ENCODE measurements at places on chromosomes 3 and 15.
A peak's percentile ranks its signal among the peaks of the same experiment; 100 is the strongest.

GRCh38 chr3:171239757-171240503 lies 213.4 kb upstream of the SLC2A2 start:
- DNase-seq: no peak

- DNase-seq: no peak
Measured at GRCh38 chr3:58863206-58863605, 186.6 kb downstream of the CFAP20DC start.

DNA sequence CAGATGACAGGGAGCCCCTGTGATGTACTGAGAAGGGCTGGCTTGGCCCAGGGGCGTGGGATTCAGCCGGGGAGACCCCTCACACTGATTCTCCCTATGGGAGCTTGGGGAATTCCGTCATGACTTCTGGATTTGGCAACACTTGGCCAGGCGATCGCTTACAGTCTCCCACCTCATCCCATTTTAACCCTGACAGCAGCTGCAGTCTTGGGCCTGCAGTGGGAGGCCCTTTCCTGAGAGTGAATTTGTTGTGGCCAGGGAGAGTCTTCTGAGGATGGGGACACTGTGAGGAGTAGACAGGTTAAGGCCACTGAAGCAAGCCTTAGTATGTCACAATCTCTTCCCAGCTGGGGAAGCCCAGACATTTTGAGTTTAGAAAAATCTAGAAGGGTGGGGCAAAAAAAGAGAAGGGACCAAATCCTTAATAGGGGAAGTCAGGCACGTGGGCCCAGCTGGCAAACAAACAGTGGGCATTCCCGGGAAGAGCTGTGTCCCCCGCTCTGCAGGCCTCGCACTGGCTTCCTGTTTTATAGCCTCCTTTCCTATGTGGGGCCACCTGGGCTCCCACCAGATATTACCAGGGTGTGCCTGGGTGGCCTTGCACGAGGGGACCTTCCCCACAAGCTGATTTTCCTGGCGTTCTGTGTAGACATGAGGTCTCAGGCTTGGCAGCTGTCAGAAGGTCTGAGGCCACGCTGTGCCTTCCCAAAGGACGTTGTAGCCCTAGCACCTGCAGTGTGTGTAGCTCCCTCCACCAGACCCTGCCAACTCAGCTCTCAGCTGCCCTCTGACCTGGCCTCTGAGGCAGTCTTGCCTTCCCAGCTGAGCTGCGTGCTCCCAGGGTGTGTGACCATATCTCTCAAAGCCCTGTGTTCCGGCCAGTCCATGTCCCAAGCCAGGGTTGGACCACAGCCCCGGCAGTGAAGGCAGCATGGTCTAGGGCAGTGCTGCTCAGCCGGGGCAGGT lies 64.5 kb downstream of the FEM1B start:
- no peak for DNase-seq

- DNase-seq: no peak
Measured at GRCh38 chr15:57332326-57332725, 44.0 kb upstream of the CGNL1 start.

DNA sequence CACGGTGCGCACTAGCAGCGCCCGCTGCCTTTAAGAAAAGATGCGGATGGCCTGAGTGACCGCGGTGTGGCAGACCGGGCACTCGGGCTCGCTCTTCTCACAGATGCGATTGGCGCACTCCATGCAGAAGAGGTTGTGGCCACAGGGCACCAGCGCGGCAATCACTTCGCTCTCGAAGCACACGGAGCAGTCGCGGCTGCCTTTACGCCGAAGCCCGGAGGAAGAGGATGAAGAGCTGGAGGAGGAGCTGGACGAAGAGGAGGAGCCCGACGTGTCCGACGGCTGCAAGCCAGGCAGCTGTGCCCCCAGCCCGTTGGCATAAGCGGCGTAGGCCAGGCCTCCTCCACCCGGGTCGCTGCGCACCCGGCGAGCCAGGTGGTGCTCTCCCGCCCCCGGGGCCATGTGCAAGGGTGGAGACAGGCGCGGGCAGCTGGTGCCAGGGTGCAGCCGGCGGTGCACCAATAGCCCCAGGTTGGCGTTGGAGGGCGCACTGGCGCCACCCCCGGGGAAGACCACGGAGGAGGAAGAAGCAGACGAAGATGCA lies 2.6 kb downstream of the MEX3B start:
- DNase-seq: no peak

- DNase-seq: no peak
Measured at GRCh38 chr3:194369522-194370279, at the start of gene LRRC15. Gene LRRC15 (minus strand): TSS chr3:194369743. CDS start chr3:194361043, 8,700 bp downstream.

DNA sequence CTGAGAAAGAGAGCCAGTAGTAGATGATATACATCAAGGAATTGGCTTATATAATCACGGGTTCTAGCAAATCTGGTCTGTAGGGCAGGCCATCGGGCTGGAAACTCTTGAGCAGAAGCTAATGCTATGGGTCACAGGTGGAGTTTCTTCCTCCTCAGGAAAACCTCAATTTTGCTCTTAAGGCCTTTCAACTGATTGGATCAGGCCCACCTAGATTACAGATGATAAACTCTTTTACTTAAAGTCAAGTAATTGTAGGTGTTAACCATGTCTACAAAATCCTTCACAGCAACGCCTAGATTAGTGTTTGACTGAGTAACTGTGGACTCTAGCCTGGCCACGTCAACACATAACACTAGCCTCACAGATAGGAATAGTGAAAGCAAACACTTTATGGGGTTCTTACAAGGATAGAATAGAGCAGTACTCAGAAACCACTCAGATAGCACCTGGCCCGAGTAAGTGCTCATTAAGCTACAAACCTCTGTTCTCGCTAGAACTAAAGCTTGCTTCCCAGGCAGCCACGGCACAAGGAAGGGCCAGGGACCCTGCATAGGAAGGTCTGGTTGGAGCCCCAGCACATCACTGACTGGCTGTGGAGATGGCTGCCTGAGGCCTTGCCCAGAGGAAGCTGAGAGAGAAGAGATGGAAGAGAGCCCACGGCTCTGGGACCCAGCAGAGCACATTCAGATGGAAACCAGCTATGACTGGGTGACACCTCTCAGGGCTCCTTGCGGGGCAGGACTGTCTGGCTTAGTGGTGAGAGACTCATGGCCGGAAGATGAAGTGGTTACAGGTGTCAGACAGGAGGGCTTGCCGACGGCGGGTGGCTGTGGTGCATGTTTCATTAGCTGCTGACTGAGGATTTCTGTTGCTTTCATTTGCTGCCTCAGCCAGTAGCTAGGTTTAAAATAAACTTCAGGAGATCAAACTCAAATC lies 202.5 kb upstream of the TLE3 start:
- no peak for DNase-seq

DNA sequence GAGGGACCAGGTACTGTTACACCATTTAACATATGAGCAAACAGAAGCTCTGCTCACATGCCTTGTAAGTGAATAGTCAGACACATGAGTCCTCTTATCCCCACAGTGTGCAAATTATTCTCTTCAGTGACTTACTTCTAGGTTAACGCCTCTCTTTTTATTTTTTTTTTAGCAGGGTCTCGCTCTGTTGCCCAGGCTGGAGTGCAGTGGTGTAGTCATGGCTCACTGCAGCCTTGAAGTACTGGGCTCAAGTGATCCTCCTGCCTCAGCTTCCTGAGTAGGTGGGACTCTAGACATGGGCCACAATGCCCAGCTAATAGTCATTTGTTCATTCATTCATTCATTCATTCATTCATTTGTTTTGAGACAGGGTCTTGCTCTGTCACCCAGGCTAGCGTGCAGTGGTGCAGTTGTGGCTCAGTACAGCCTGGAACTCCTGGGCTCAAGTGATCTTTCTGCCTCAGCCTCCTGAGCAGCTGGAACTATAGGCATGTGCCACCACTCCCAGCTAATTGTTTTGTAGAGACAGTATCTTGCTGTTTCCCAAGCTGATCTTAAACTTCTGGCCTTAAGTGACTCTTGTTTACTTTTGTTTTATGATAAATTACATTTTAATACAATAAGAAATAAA lies 94.7 kb downstream of the LRRC28 start:
- DNase-seq: no peak

GRCh38 chr15:70768257-70768883 lies 5.0 kb upstream of the UACA start:
- DNase-seq: no peak

DNA sequence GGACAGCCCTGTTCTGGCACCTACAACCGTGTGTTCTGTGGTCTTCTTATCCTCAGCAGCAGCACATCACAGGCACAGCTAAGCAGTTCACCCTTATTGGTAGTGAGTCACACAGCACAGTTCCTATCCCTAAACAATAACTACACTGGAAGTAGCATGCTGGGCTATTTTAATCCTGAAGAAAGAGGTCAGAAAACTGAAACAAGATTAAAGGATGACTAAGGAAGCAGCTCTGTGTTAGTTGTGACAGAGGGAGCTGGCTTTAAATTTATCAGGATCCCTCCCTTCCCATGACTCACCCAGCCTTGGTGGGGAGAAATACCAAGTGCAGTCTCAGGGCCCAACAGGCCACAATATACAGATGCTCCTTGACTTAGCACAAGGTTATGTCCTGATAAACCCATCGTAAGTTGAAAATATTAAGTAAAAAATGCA lies 144.3 kb downstream of the ERC2 start:
- peak; percentile 76 for DNase-seq

- no peak for DNase-seq
Measured at GRCh38 chr3:41507336-41508062, 308.2 kb downstream of the CTNNB1 start.

DNA sequence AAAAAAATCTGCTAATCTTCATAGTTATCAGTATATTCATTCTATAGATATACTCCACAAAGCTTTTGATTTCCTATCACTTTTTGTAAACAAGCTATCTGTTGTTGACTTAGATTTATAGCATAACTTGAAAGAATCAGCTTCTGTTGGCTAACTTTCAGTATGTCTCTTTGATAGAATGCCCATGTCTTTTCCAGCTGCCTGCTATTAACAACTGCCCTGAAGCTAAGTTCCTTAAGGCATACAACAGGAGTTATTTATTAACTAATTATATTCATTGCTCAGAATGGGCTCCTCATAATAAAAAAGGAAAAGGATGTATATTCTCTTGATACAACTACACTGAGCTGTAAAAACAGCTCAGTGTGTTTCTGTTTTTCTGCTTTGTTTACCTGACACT lies 293.9 kb downstream of the TUSC7 start:
- no peak for DNase-seq

- DNase-seq: no peak
Measured at GRCh38 chr3:60920519-60920918, 330.7 kb downstream of the FHIT start.

- DNase-seq: no peak
Measured at GRCh38 chr15:56249092-56249491, 5.4 kb upstream of the RFX7 start.

DNA sequence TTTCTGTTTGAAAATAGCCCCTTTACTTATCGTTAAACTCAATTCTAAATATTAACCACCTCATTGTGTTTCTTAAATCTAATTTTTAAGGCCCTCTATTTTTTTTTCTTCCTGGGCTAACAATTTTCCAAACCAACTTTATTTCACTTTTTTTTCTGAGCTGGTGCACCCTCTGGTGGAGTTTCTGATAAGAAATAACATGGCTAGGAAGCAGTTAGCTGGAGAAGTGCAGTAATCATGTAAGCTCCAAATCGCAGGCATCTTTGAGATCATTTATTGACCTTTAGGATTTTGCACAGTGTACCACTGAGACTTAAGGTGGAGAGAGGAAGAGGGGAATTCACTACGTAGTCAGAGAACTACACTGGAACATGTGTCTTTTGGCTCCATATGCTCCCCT lies 6.4 kb downstream of the TMEM207 start:
- no peak for DNase-seq

- DNase-seq: no peak
Measured at GRCh38 chr3:127991251-127991650, 61.0 kb upstream of the SEC61A1 start.

GRCh38 chr15:66154581-66154980 lies 99.0 kb downstream of the MEGF11 start:
- DNase-seq: no peak

- DNase-seq: no peak
Measured at GRCh38 chr15:51796847-51797401, 32.5 kb upstream of the TMOD3 start.

DNA sequence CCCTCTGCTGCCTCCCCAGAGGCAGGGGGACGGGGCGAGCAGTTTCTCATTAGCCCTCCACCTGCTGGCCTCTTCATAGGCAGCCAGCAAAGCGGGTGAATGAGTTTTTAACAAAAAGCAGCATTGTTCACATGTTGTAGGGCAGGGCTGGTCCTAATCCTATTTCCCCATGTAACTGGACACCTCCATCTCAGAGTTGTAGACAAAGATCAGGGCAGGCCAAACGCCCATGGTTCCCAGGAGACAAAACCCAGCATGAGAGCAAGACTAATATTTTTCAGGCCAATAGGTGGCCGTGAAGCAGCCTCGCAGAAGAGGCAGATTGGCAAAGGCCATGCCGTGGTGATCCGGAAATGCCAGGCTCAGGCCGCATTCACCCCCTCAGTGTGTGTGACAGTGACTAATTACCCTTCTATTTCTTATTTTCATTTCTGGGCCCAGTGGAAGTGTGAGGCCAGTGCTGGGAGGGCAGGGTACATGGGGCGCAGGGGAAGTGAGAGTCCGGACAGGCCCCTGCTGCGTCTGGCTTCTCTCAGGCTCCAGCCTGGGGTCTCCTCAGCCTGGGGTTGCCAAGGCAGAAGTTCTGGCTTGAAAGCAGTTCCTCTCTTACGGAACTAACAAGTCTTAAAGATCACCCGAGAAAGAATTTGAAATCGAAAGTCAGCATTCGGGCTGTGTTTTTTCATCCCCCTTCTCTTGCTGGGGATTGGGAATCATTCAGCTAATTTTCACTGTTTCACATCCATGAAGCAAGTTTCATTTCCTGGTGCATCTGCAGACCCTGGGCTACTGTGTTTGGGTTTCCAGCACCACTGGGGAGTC lies 64.8 kb downstream of the BOC start:
- DNase-seq: peak; percentile 42

DNA sequence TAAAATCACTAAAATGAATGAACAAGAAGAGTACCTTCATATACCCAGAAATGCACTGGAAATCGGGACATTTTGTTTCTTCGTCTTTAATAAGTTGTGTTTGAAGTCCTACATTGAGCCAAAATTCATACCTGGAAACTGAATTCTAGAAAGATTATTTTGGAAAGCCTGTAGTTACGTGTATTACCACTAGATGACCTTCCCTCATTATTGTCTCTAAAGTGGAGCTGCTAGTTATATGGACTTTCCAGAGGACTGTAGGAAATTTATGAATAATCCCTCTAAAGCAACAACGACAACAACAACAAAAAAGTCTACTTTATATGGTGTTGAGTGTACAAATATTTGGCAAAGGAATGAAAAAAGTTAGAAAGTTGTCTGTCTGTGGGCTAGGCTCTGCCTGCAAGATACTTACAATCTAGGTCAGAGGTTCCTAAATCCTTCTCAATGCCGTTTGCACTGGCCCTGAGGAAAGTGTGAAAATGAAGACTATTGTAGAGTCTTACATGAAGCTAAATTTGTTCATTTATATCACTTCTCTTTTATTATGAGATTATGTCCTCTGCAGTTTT lies 234.8 kb upstream of the NR2E3 start:
- no peak for DNase-seq
